ENCODE measurements at places on chromosomes 5 and 9.
A peak's percentile ranks its signal among the peaks of the same experiment; 100 is the strongest.

DNA sequence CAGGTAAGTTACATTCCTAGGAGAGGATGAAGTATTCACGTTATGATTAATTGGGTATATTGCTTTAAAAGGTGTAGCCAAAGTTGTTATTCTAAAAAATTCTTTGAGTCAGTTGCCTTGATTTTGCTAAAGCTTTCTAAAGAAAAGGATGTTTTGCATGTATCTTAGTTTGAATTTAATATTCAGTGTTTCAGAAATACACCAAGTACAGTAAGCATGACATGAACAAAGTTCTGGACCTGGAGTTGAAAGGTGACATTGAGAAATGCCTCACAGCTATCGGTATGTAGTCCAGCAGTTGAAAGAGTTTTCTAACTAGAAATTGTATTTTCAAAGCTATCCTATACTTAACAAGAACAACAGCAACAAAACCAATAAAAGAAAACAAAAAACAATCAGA lies 14.2 kb downstream of the ANXA1 start:
- DNase-seq: no peak

- DNase-seq: no peak
Observed at GRCh38 chr9:105206496-105206820, 38.0 kb upstream of the SLC44A1 start.

DNA sequence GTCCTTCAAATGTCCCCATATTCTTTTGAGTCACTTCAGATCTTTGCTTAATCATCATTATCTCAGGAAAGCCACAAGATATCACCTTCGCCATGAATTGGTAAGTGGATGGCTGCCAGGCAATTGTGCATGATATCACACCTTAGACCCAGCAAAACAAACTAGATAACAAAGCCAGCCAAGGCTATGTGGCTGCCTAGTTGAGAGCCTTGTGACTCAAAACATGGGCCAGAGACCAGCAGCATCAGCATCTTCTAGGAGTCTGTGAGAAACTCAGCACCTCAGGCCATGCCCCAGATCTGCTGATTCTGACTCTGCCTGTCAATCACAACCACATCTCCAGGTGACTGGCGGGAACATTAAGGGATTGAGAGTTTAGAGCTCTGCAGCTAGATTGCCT lies 82.8 kb downstream of the SLIT3 start:
- DNase-seq: no peak

GRCh38 chr9:135670721-135671590 lies 7.8 kb downstream of the LCN9 start:
- no peak for DNase-seq

GRCh38 chr9:4530375-4530774 lies 40.1 kb downstream of the SLC1A1 start:
- DNase-seq: no peak

DNA sequence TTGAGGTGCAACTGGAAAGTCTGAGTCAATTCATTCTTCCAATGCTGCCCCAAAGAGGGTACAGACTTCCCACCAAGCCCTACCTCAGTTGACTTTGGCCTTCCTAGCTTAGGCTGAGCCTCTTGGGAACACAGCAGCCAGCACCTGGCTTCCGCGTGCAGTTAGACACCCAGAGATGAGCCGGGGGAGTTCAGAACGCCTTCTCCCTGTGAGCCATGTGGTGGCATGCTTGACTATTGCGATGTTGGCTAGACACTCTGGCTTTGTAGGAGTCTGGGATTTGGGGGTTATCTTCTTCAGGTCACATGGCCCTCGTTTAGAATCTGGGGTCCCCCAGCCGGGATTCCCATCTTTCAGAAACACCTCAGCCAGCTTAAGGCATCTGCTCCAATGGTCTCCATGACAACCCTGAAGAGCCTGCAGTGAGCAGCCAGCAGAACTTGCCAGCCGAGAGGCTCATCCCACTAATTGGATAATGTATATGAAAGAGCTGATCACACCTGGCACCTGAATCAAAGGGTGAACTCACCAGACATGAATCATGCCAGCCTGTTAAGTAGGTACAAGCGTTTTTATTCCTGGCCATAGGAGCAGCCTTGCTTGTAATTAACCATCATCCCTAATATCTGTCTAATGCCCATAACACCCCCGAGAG lies 167.5 kb downstream of the SYK start:
- no peak for DNase-seq

DNA sequence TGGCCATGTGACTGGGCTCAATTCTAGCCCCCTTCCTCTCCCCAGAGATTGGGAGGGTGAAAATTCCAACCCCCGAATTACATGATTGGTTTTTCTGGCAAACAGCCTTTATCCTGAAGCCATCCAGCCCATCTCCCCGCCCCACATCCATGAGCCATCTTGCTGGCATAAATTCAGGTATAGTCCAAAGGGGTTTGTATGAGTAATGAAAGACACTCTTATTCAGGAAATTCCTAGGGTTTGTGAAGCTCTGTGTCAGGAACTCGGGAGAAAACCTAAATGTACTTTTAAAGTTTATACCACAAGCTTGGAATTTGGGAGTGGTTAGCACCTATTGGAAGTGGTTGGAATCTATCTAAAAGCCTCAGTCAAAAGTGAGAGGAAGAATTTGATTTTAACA lies 80.6 kb upstream of the SIMC1 start:
- DNase-seq: no peak

- no peak for DNase-seq
Observed at GRCh38 chr5:113612060-113612496, 98.6 kb downstream of the YTHDC2 start.

GRCh38 chr9:15521254-15521653 lies 10.5 kb upstream of the PSIP1 start:
- DNase-seq: no peak

- DNase-seq: no peak
Observed at GRCh38 chr5:32043105-32043504, 131.0 kb downstream of the GOLPH3 start.

DNA sequence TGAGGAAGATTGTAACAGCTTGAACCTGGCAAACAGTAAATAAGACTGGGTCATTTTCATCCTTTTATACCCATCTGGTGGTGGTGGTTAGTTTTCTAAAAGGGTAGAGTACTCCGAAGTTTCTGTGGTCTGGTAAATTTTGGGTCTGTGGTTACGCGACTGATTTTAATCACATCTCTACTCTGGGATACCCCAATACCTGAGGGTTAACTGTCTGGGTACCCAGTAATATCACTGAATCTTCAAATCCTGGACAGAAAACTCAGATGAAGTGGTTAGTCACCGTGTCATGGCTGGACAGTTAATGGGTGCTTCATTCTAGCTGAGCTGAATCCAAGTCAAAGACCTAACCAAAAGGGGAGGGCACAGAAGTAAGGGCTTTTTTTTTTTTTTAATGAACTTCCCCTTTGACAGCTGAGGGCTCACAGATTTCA lies 474.2 kb downstream of the GADD45G start:
- DNase-seq: no peak

DNA sequence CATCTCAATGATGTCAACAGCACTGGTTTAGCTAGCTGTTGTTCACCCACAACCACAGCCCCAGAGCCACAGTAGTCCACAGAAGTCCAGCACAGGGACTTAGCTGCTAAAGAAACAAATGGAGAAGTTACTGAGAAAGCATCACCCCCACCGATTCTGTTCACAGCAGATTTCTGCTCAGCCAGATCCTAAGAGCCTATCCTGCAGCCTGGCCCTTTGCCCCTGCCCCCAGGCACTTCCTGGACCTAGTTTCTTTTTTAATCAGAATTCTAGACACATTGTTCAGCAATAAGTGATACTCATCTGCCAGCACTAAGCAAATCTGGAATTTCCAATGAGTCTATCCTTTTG lies 7.4 kb downstream of the B4GALT1 start:
- DNase-seq: no peak

DNA sequence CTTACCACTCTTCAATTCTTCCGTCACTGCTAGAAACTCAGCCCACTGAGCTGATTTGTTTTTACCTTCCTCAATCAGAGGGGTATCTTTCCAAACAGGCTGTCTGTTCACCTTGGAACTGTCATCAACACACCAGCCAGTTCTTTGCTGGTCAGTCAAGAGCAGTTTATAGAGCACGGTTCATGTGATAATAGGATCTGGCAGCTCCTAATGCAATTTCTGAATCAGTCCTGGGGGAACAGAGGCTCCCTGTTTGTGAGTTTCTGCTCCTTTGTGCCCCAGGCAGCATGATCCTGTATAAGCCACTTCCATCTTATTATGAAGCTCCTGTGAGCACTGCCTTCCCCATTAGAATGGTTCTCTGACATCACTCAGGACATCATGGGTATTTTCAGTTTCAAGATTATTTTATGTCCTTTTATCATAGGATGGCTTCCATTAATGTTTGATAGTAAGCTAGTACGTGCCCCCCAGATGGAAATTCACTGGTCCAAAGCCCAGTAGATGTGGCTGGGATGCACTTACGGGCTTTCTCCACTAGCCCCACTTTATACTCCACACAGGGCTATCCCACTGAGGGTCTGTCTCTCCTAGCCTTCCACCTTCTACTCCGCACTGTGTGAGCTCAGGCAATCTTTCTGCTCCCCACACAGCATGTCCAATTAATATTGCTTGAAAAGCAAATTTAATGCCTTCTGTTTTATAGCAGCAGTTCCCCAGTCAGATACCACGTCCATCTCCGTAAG lies 85.5 kb upstream of the SPIN1 start:
- no peak for DNase-seq

GRCh38 chr9:19379697-19380046 lies 364 bp downstream of the RPS6 start:
- no peak for DNase-seq

DNA sequence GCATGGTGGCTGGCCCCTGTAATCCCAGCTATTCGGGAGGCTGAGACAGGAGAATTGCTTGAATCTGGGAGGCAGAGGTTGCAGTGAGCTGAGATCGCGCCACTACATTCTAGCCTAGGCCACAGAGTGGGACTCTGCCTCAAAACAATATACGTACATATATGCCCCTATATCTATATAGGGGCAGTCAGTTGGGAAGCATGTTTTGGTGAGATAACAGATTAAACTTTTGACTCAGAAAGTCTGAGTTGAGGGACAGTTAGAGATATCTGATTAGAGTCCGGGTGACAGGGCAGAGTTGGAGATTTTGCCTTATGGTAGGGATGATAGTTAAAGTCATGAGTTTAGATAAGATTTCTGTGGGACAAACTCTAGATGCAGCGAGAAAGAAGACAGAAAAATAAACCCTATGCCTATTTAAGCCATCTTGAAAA lies 71.8 kb upstream of the ALDH1A1 start:
- DNase-seq: no peak

GRCh38 chr5:13941468-13941867 lies 3.0 kb downstream of the DNAH5 start:
- no peak for DNase-seq

DNA sequence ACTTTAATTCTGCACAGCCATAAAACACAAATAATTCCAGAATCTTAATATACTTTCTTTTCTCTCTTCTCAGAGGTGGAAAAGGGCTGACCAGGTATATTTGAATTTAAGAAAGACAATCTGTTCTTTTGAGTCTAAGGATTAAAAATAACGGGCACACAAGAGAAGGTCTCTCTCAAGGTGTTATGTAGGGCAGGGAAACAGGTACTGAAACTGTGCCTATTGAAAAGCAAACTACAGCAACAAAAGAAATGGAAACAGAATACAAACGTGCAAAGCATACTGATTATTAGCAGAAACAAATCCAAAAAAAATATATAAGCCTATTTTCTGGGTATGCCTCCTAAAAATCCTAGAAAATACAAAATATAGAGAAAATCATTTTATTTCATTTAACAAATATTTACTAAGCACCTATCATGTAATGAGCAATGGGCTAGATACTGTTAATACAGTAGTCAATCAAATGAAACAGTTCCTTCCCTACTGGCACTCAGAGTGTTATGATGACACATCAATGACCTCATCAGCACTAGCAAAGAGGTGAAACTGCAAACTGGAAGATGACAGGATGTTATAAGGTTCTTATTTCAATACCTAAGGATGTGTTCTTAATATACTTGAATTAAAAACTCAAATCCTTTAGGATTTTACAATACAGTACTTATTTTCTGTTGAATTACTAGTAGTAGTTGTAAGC lies 87.7 kb downstream of the AUH start:
- DNase-seq: no peak

GRCh38 chr5:72141440-72142355 lies 34.4 kb downstream of the MAP1B start:
- DNase-seq: no peak

DNA sequence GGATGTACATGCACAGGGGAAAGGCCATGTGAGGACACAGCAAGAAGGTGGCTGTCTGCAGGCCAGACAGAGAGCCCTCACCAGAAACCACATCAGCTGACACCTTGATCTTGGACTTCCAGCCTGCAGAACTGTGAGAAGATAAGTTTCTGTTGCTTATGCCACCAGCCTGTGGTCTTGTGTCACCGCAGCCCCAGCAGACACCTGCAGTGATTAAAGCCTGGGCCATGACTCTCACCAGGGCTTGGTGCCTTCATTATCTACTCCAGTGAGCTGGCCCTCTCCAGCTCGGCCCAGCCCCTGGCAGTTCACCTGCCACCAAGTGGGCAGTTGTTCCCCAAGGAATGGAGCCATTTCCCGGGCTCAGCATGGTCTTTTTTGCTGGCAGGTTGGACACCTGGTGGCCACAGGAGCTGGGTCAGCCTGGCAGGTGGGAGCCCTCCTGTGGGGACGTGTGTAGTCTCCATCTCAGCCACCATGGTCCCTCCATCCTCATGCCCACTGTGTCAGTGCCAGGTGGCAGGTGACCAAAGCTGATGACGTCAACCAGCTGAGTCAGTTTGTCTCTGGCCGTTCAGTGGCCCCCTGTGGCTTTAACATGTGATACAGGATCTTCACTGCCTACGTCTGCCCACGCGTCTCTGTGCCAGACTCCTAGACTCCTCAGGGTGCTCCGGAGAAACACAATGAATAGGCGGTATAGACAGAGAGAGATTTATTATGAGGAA lies 99.9 kb upstream of the PPP1R26 start:
- DNase-seq: no peak

DNA sequence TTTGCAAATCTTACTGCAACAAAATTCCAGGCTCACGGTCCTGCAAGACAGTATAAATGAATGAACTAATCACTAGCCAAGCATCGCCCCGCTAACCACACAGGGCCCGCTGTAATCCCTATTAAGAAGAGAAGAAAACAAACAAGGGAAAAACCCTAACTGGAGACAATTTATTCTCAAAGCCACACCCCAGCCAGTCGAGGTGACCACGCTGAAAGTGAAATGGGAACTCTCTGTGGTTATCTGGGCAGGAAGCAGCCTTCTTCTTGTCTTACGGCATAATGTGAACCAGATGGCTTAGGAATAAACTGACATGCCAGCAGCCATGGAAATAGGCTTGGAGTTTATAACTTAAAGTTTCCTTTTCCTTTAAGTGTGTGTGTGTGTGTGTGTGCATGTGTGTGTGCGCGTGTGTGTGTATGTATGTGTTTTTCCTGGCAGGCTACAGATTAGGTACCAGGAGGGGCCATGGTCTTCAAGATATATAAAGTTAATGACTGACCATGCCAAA lies 120.2 kb downstream of the SEMA6A start:
- no peak for DNase-seq

GRCh38 chr5:66306105-66306843 lies 162.2 kb downstream of the SREK1 start:
- DNase-seq: peak; percentile 16

Measured in NCI-H2081 treated with DMSO at 0.1 percent for 48 hours (cell line).